ENCODE measurements at places on chromosomes 7 and 10.

GRCh38 chr10:127293640-127294039 is 97.2 kb upstream of the INSYN2A start:
- no peak for DNase-seq

GRCh38 chr10:43055991-43056567 is 20.8 kb upstream of the RET start:
- DNase-seq = no peak

DNA sequence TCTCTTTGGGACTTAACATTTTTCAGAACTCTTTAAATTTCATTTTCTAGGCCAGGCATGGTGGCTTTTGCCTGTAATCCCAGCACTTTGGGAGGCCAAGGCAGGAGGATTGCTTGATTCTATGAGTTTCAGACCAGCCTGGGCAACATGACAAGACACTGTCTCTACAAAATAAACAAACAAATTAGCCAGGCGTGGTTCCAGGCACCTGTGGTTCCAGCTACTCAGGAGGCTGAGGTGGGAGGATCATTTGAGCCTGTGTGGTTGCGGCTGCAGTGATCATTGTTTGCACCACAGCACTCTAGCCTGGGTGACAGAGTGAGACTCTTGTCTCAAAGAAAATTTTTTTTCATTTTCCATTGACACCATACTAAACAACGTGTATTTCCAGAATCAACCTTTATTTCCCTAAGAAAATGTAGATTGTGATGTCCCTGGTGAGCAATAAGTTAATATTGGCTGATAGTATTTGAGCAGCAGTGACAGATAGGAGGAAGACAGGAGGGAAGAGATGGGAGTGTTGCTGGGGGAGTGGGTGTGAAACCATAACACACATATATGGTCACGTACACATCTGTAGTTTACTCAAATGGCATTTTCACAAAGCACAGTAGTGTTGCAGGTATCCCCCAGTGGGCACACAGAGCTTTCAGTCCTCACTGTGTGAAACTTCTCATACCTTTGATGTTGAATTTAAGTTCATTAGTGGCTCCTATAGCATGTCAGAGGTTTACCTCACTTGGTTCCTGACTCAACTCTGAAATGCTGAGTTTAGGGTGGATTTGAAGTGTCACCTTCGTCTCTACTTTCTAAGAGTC is 205.6 kb downstream of the AUTS2 start:
- no peak for DNase-seq

- DNase-seq = no peak
These were observed 143.3 kb downstream of the PKD1L1 start for GRCh38 chr7:47804767-47805545.

- no peak for DNase-seq
These were observed 290.0 kb downstream of the RNLS start for GRCh38 chr10:88293073-88293472.

DNA sequence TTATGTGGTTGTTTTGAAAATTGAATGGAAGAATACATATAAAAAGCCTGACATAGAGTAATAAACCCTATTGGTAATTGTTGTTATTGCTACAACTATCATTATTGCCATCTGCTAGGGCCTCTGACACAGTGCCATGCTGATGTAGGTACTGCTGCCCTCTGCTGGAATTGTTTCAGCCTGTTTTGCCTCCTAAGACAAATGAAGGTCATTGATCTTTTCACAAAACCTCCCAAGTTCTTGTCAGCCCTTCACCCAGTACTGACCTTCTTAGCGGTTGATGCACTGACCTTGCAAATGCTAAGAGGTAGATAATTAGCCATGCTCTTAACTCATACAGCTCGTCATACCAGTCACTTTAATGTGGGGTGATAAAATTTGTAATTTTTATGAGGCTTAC is 975.2 kb downstream of the SORCS1 start:
- no peak for DNase-seq

DNA sequence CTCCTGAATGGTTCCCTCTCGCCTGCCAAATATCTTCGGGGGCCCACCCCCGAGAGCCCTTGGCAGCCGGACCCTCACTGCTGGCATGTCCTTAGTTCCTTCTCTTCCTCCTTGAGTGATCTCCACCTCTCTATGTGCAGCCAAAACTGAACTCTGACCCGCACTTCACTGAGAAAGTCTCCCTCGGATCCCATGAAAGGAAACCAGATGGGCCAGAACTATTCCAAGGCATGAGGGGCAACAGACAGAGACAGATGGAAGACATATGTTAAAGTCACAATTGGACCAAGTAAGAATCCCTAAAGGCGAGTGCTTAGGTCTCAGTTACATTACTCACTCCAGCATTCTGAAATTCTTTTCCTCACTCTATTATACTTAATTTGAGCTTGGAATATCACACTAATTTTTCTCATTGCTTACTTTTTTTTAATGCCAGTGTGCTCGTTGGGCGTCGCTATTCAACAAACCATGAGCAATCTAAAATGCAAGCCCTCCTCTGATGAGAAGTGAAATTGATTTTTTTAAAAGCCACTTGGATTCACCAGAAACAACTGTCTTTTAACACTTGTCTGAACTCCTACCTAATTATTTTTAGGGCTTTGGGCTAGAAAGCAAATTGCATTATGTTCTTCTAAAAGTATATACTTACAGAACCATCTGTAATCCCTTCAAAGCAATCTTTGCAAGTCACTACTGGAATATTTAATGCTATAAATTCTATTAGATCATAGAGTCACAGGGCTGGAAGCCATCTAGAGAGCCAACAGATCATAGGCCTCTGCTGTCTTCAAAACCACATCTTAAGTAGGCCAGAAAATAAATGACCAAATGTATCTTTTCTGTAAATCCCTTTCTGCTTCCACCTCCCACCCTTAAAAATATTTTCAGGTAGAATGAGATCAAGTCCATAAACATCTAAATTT is 43.3 kb upstream of the EZH2 start:
- no peak for DNase-seq

DNA sequence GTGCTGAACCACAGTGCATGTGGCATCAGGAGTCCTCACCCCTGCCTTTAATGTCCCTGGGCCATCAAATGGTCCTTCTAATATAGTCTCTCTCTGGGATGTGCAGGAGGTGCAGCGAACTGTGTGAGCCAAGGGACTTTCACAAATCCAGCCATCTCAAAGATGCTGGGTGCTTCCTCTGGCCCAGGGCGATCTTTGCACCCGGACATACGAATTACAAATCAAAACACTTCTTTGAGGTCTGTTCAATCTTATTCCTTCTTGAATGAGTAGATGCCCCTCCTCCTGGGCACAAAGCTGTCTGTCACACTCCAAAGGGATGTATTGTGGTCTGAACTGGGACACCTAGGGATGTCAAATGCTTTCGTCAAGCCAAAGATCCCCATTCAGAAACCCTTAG is 60.6 kb downstream of the VSTM4 start:
- no peak for DNase-seq

- DNase-seq = no peak
These were observed 209.1 kb downstream of the TRIL start for GRCh38 chr7:28748933-28749584.

GRCh38 chr7:29030781-29031275 is 72.7 kb upstream of the TRIL start:
- DNase-seq = no peak

GRCh38 chr7:38179776-38180226 is 1.8 kb downstream of the STARD3NL start:
- no peak for DNase-seq

- no peak for DNase-seq
These were observed 2.3 kb downstream of the STX1A start for GRCh38 chr7:73717025-73717807.

- DNase-seq = peak; percentile 23
These were observed 1.4 kb downstream of the RHEB start for GRCh38 chr7:151518105-151518946.

- no peak for DNase-seq
These were observed 11.2 kb upstream of the SPOCK2 start for GRCh38 chr10:72099600-72099921.

DNA sequence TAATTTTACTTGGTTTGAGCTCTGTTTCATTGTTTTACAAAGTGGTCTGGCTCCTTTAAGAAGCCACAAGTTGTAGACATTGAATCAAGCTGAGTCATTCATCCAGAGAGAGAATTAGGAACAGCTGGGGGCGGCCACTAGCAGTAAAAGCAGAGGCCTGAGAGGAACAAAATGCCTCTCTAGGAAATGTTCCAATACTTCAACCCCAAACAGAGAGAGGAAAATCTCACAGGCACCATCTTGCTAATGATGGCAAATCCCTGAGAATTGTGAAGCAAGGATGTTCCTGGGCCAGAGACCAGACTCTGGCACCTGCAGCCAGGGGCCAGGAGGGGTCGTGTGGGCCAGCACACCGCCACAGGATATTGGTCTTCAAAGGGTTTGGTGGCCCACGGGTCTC is 26.5 kb upstream of the TRIL start:
- DNase-seq = no peak

DNA sequence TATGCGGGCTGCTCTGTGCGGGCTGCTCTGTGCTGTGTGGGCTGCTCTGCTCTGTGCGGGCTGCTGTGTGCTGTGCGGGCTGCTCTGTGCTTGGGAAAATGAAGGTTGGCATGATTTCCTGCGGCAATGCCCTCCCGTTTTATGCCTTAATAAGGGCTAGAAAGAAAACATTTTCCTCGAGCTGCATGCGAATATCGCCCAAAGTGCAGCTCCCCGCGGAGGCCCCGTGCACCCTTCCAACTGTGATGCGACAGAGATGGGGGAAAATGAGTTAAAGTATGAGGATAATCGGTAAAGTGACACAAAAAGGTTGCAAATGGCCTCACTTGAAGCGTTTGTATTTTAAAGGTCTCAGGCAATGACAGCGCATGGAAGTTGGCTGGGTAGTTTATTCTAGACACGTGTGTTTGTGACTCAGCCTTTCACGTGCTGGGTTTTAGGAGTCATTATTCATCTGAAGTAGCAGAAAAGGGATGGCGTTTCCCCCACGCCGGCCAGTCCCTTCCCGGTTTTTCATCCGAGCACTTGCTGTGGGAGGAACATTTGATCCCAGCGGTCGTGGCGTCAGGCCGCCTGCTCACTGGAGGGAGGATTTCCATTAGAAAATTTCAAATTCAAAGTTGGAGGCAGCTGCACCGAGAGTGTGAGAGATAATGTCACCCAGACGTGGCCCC is 220.7 kb downstream of the ADARB2 start:
- DNase-seq = no peak

GRCh38 chr10:108782411-108782810 is 1140.9 kb downstream of the XPNPEP1 start:
- DNase-seq = no peak

DNA sequence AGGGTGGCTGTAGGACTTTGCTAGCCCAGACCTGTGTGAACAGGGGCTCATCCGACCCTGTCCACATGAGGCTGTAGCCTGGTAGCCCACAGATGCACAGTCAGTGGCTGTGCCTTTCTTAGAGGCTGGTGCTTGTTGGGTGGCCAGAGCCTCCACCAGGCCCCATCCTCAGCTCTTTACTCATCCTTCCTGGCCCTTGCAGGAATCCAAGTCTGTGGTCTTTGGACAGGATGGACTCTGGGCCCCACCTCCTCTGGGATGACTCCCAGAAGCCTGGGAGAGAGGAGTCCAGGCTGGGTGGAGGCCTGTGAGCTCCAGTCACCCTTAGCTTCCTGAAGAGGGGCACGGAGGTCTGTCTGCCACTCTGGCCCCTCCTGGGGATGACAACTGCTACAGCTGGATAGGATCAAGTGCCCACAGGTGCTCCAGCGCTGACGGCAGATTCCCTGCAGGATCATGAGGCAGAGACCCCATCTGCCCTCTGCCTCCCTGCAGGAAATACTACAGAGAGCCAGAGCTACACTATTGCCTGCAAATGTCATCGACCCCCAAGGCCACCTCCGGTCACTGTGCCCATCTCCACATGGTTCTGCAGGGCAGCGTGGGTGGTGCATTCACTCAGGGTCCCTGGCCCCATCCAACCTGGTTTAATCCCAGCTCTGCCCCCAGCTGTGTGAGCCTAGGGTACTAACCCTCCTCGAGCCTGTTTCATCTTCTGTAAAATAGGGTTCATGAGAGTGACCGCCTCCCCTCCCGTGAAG is 114.5 kb downstream of the PTPN20 start:
- no peak for DNase-seq

GRCh38 chr7:40015790-40016296 is 65.8 kb downstream of the CDK13 start:
- DNase-seq = no peak

GRCh38 chr7:18940593-18941134 is 176.8 kb downstream of the TWIST1 start:
- DNase-seq = no peak

DNA sequence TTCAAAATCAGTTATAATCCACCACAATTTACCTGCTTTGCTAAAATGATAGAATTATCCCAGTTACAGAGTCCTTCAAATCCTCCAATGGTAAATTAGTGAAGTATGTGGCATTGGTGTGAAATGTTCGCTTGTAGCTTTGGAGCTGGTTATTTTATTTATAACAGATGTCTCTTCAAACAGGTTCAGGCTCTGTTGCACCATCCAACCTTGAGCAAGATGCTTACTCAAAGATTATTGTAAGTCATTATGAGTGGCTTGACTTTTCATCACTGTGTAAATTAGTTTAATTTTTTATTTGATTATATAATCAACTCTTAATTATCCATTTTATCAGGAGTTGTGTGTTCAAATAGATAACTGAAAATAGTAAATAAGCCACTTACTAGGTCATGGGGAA is 99.4 kb downstream of the BTRC start:
- DNase-seq = no peak

DNA sequence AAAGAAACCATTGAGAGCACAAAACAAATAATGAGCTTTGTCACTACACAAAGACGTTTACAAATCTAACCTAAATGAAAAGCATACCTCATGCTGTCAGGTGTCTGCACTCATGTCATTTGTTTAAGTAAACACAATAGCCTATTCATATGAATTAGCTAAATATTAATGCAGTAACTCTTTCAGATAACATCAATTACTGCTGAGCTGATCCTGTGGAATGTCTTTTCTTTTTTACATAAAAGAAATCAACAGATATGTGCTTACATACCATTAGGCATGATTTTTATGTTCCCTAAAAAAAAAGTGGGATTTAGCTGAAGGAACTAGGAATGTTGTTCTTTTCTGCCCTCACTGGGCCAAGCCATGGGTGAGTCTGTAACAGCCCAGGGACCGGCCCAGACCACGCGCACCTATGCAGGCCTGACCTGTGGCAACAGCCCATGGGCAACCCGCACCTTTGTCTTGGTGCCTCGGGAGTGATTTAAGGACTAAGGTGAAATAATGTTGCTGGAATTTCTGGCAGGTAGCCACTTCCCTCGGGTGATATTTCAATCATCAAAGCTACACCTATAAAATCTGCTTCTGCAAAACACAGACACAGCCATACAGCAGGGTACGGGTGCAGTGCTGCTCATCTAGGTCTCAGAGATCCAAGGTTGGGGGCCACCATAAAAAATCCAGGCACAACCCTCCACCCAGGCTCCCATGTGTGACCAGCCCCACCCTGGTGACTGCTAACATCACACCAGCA is 44.6 kb downstream of the FGFR2 start:
- DNase-seq = no peak

GRCh38 chr7:156324201-156324600 is 316.4 kb upstream of the RNF32 start:
- DNase-seq = no peak

Measured in activated CD4-positive, CD25-positive, alpha-beta regulatory T cell (primary cell).